ENCODE measurements at places on chromosomes 5 and 9.

- DNase-seq, result no peak
Observed at GRCh38 chr9:134497283-134497860, 144.2 kb upstream of the COL5A1 start.

DNA sequence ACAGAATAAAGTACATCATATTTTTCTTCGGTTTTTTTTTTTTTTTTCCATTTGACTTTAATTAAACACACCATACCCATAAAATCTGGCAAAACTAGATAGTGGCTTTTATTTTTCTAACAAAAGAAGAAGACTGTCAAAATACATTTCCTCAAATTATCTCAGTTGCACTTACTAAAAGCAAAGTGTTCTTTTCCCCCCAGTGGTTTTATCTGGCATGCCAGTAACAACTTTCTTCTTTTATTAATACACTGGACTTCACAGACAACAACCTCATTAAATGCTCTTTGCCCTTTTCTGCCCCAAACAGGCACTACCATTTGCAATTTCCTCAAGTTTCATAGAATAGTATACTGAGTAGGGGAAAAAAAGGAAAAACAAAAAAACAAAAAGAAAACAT is 1792.3 kb downstream of the EFNA5 start:
- no peak for DNase-seq

DNA sequence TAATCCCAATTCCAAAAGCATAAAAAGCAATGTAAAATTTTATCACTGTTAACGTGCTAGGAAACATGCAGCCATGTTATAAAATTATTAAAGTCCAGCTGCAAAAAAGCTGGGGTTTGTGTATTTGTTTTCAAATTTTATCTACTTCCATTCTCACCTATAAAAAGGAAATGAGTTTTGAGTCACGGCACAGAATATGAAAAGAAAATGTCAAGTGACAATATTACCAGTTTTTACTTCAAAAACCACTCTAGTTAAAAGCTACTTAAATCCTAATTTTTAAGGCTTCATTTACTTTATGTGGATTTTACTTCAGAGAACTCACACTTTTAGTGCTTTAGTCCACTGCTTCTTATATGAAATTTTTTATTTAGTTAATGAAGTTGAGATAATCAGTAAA is 72.7 kb upstream of the IFNE start:
- no peak for DNase-seq

DNA sequence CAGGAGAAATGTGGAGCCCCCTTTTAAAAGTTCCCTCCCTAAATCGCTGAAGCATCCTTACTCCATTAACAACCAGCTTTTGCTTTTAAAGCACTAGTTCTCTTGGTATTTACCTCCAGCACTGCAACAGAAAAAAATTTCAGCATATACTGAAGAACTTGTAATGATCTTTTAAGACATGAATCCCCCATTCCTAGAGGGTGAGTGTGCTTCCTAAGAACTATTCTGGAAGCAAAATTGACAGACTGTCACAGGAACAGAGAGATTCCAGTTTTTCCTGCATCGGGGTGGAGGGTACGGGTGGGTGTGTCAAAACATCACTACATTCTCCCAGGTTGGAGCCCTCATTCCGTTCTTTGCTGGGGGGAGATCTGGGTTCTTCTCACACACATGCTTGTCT is 151.9 kb downstream of the EBF1 start:
- no peak for DNase-seq
